ENCODE measurements at places on chromosomes 13 and 19.
A peak's percentile ranks its signal among the peaks of the same experiment; 100 is the strongest.

GRCh38 chr19:28971513-28971912 lies 241.4 kb downstream of the UQCRFS1 start:
- no peak for DNase-seq

DNA sequence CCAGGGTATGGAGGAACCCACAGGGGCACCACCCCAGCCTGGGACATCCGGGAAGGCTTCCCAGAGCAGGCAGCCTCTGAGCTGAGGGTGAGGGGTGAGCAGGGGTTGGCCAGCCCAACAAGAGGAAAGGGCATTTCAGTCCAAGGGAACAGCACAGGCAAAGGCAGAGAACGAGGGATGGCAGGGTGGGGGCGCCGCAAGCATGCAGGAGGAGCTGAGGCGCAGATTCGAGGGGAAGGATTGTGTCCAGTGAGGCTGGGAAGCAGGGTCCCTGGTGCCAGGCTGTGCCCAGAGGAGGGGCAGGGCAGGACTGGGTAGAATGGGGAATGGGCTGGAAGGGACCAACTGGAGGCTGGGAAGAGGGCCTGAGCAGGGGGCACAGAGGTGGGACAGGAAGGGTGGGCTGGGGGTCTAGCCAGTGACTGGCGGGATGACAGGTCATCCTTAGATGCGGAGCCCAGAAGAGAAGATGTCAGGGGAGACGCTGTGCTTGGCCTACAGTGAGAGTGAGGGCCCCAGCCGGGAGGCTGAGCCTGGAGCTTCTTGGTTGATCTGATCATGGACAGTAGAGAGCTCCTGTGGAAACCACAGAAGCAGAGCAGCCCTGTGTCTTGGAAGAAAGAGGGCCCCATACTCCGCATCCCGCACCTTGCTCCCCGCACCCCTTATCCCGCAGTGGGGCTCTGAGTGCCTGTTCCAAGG lies 13.6 kb downstream of the EMP3 start:
- DNase-seq: no peak

DNA sequence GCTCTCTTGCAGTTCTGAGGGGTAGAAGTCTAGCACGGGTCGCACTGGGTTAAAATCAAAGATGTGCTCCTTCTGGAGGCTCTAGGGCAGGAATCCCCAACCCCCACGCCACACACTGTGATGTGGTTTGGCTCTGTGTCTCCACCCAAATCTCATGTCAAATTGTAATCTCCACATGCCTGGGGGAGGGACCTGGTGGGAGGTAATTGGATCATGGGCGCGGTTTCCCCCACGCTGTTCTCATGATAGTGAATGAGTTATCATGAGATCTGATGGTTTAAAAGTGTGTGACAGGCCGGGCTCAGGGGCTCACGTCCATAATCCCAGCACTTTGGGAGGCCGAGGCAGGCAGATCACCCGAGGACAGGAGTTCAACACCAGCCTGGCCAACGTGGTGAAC lies 26.6 kb upstream of the CALM3 start:
- DNase-seq: peak; percentile 16

- DNase-seq: no peak
These were observed 52.5 kb downstream of the CRYL1 start for GRCh38 chr13:20473139-20473538.

DNA sequence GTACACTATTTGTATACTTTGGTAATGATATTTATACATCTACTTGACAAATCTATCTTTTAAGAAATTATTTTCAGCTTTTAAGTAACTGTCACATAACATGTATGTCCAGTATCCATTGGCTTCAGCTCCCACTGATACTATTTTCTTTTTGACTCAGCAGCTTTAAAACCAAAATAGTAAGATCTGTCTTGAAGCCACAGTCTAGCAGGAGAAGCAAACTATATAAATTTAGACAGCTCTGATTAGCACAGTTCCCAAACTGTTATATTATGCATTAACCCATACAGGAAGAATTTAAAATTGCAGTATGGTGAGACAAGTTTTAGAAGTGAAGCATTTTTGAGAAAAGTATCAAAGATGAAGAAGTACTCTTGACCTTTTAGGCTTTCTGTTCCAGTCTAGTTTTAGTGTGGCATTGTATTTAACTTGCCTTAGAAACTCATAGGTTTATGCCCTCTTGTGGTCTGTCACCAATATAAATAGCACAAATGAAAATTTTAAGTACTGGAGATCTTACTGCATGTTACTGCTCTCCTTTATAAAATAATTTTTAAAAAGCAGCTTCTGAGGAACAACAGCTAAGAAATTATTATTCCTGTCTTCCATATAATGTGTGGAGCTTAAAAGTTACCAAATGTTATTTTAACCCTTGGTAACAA lies 24.7 kb downstream of the URI1 start:
- no peak for DNase-seq

DNA sequence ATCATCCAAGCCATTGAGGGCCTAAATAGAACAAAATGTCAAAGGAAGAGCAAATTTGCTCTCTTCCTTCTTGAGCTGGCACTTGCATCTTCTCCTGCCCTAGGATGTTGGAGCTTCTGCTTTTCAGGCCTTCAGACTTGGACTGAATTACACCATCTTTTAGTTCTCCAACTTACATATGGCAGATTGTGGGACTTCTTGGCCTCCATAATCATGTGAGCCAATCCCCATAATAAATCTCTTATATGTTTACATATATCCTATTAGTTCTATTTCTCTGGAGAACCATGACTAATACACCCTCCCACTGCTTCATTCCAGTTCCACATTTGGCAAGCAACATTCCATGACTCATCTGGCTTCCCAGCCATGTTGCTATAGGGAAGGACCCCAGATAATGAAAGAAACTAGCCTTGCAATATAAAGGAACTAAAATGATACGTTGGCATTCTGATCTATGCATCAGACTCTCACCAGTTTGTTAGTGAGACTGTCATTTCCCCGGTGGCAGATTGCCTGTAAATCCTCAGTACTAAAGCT lies 11.0 kb upstream of the ACOD1 start:
- peak; percentile 50 for DNase-seq

DNA sequence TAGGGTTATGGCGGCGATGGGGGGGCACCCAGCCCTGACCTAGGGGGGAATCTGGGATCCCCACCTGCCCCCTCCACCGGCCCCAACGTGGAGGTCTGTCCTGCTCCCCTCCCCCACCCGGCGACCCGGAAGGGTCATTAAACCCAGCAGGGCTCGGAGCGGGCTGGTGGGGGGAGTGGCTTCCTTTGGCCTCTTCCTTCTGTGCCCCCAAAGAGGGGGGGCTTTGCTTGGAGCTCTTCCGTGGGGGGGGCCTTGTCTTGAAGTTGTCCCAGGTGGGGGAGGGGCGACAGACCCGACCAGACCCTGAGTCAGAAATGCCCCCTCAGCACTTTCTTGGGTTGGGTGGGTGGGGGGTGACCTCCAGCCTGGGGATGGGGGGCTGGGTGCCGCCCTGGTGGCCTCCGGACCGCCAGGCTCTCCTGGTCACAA lies 1.5 kb downstream of the ARID3A start:
- no peak for DNase-seq
